ENCODE measurements at places on chromosomes 13 and 19.

DNA sequence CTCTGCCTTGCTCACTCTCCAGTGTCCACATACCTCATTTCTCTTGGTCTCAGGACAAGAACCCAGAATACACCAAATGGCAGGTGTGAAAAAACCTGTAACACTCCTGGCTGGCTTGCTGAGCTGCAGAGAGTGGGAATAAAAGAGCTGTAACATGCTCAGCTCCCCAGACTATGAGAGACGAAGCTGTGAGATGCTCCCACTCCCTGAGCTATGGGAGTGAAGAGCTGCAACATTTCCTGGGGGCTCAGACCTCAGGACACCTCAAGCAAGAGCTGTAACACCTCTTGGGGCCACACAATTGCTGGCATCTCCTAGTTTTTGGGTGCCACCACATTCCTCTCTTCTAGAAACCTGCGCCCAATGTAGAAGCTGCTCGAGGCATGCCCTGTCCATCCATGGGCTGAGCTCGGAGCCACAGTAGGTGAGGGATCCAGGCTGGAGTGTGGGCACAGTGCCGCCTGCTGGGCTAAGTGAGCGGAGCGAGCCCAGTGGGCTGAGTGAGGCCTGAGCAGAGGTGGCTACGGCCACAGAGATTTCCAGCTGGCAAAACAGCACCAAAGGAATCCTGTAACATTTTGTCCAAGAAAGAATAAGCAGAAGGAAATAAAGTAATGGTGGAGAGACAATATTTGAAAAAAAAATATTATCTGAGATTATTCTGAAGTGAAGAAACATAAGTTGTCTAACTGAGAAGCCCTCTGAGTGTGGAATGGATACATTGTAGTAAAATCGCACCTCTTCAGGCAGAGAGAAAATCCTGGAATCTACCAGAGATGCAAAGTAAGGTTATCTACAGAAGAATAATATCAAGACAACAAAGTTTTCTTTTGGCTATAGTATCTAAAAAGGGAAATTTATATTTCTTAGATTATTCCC, 186.2 kb upstream of the PCDH9 start:
- no peak for DNase-seq

GRCh38 chr19:55479451-55480230, 3.2 kb downstream of the ZNF628 start:
- no peak for DNase-seq

DNA sequence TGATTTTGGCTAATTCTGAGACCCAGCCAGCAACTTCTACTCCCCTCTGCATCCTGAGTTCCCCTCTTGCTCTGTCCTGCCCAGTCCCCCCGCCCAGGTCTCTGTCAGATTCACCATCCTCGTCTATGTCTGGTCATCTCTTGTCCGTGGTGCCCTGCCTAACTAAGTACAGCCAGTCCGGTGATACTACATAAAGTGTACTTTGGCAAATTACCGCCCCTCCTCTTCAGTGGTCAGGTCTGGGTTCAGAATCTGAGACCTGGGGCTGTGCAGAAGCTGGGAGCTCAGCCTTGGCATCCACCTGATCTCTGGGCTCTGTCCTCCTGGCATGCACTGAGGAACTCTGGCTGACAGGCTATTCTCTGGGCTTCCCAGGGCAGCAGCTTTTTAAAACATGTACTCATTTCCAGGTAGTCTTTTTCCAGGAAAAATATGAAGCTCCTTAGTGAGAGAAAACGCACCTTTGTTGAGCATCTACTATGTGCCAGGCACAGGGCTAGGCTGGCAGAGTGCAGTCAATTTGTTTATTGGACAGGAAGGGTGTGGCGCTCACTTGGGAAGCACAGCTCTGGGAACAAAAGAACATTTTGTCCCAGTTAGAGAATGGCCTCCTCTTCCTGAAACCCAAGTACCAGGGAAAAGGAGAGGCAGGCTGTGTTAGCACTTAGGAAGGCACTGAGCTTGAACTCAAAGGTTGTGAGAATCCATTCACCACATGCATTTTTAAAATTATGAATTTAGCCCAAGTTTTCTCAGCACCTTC, 88.9 kb downstream of the TSHZ3 start:
- DNase-seq, result no peak

DNA sequence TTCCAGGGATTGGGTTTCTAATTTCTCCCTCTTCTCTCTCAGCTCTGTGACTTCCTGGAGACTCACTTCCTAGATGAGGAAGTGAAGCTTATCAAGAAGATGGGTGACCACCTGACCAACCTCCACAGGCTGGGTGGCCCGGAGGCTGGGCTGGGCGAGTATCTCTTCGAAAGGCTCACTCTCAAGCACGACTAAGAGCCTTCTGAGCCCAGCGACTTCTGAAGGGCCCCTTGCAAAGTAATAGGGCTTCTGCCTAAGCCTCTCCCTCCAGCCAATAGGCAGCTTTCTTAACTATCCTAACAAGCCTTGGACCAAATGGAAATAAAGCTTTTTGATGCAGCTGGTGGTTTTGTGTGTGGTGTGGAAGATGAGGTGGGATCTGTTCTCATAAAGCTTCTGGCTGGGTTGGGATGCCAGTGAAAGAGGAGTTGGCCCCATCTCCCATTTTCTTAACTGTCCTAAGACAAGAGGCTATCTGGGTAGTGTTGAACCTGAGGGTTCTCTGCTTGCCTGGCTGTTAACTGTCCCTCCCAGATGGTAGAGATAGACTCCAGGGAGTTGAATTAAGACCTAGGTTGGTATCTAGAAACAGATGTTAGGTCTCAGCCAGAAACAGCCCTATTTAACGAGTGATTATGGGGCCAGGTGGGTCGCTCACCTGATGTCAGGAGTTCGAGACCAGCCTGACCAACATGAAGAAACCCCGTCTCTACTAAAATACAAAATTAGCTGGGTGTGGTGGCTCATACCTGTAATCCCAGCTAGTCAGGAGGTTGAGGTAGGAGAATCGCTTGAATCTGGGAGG, 1.6 kb downstream of the FTL start:
- DNase-seq, result no peak

DNA sequence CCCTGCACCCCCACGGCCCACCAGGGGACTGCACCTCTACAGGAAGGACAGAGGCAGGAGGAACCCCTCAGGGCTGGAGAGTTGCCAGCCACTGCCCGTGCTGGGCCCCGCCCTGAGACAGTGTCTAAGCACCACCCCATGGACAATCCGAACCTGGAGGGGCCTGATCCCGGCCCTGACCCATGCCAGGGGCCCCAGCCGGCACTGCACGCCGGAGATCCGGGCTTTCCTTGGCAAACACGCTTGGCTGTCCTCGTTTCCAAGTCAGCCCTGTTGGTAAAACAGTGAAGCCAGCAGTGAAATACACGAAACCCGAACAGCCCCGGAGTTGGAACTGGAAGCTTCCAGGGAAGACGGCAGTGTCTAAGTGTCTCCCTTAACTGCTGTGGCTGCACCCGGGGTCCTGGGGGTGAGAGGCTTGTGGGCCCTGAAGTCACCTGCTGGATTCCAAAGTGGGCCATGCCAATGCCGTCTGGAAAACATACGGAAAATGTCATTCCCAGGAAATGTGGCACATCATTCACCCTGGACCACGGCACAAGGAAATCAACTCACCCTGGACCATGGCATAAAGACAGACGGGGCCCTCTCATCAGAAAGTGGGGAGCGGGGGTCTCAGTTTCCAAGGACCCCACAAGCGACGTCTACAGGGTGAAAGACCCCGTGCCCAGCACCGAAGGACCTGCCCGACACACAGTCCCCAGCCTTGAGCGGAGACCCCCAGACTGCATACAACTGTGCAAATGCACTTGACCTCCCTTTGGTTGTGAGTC, 30.9 kb downstream of the RASA3 start:
- DNase-seq, result no peak

DNA sequence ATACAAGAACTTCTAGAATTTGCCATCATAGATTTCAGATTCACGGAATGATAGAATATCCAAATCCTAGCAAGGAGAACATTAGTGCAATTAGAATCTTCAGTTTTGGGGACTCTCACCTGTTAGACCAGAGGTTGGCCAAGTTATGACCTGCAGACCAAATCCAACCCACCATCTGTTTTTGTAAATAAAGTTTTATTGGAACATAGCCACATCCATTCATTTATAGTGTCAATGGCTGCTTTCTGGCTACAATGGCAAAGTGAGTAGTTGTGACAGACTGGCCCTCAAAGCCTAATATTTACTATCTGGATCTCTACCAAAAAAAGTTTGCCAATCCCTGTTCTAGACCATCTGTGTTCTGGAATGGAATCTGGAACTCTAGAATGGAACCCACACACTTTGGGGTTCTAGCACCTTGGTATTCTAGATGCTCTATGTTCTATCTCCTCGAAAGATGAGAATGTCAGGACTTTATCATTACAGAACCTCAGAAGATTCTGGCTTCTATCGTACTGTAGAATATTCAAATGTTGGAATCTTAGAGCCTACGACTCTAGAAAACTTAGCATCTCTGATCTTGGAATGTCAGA, 2.5 kb downstream of the KPTN start:
- DNase-seq, result no peak

DNA sequence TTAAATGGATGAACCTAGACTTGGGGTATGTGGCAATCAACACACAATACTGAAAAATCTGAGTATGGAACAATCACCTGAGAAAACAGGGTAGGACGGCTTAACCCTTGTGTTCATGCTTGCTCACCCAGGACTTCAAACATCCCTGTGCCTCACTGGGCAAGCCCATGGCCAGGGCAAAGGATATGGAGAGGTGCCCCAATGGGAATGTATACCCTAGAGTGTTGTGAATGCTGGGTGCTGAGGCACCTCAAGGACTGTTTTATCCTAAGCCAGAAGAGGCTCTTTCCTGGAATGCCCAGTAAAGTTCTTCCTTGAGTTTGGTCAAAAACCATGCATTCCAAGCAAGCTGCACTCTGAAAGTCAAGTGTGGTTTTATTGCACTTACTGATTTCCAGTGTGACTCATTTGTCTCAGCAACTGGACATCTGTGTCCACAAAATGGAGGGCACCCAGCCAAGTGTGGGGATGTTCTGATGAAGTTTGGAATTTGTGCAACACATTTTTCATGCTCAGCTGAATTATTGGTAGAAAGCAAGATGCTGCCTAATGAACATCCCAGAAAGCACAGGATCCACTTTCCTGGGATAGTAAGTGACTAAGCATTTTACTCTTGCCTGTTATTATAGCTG, 531.3 kb downstream of the RFC3 start:
- peak; percentile 81 for DNase-seq

- DNase-seq, result no peak
Measured at GRCh38 chr13:34617473-34618083, 324.5 kb upstream of the NBEA start.

- DNase-seq, result no peak
Measured at GRCh38 chr19:17020385-17020784, 6.2 kb downstream of the CPAMD8 start.

DNA sequence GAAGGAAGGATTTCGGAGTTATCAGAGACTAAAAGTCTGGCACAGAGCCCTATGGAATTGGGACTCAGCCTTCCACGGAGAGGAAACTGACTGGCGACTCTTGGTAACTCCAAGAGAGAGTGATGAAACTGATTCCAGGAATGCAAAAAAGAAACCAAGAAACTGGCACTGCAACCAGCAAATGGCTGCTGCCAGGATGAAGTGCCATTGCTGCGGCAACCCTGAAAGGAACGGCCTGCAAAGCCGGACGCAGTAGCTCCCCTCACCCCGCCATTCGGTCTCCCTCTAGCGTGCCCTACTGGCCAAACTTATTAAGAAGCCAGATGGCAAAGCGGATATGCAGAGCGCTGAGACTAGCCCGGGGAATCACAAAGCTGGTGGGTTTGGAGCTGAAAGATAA, 236.0 kb downstream of the PCDH9 start:
- no peak for DNase-seq

DNA sequence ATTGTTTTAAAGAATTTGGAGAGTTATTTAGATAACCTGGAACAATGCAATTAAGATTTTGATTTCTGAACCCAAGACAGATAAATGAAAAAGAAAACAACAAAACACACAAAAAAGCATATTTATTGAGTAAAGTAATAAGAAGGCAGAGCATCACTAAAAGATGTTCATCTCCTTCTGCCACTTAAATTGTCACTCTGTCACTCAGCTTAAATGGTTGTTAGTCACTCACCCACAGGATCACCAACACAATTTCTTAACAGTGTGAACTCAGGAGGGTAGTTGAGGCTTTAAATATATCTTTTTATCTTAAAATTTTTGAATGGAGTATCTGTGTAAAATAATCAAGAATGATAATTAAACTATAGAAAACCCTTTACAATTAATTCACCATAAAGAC, 1215.5 kb upstream of the PCDH20 start:
- no peak for DNase-seq

DNA sequence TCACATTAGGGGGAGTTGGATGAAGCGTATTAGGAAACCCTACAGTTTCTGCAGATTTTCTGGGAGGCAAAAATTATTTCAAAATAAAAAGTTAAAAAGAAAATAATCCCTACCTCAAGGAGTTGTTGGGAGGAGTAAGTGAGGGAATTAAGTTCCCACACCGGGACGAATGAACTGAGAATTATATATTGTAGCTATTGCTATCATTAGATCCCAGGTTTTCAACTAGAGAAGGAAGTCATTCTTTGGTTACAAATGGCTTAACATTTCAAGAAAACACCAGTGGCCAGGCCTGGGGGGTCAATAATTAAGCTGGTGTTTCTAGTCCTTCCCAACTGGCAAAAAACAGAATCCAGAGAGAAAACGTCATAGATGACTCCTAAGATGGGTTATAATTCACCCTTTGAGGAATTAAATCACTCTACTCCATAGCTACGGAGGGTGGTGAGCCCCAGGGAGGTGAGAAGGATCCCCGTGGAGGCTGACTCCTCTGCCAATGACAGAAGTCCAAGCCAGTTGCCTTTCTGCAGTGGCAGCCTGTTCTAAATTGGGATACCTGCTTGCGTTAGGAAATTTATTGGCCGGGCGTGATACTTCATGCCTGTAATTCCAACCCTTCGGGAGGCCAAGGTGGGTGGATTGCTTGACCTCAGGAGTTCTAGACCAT, 1.2 kb upstream of the MYDGF start:
- no peak for DNase-seq

DNA sequence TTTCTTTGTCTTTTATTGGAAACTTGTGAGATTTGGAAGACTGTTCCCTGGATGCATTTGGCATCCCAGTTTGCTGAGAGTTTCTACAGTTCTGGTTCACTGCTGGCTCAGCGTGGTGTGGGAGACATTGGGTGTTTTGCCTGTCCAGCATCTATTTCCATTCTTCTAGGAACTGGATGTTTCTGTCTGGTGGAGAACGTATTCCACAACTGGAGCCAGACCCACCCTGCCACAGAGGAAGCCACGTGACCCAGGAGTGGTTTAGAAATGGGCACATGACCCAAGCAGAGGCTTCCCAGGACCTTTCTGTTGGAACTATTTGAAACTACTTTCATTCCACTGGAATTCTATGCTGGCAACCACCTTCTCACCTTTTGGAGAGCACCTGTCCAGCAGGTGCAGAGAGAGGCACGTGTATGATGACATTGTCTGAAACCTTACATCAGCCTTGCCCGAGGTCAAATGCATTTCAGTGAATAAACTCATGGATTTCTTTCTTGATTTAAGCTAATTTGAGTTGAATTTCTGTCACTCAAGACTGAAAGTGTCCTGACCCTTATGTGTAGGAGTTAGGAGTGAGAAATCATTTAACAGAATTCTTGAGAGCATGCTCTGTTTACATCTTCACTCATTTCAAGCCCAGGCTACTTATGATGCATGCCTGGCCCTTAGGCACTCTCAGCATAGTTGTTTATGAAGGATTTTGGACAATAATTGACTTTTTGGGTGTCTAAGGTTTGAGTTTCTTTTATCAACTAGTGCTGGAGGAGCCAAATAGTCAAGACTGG, 121.8 kb downstream of the AKAP11 start:
- no peak for DNase-seq

All from HS-5 (cell line).